ENCODE measurements at places on chromosomes 11 and 22. TPM values are rescaled to one million over a fixed set of nuclear protein-coding genes. Genes with fewer than 3 reads are reported as not detected.

The SAA1 gene
- not detected for total RNA-seq

The CLMP gene
- 8.4 TPM for total RNA-seq

The CHRM1 gene
- not detected for total RNA-seq

The C11orf87 gene
- not detected for total RNA-seq

The KRTAP5-9 gene
- total RNA-seq, result 2.0 TPM

The OR8D4 gene
- total RNA-seq, result not detected

The NADSYN1 gene
- total RNA-seq, result 183 TPM

The OR4S2 gene
- total RNA-seq, result not detected

The TTC36 gene
- 5.8 TPM for total RNA-seq

The LRRN4CL gene
- total RNA-seq, result 11.6 TPM
